ENCODE measurements at places on chromosomes 4 and X.

GRCh38 chrX:2784026-2784425, 32.2 kb downstream of the XG start:
- no peak for DNase-seq
- H3K27ac ChIP-seq, result no peak overlapping the region
- H3K4me3 ChIP-seq, result no peak overlapping the region

DNA sequence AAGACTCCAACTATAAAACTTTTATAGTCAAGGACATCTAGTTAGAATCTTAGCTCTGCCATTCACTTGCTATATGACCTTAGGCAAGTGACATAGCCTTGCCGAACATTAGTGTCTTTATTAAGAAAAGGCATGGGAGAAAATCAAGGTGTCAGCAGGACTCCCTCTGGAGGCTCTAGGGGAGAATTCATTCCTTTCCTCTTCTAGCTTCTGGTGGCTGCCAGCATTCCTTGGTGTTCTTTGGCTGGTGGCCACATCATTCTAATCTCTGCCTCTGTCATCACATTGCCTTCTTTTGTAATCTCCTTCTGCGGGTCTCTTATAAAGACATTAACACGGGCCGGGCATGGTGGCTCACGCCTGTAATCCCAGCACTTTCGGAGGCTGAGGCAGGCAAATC, 99.8 kb downstream of the PPP1R2C start:
- H3K4me1 ChIP-seq, result no peaks in the 10 kb centered on the region
- no peaks in the 10 kb centered on the region for H3K27me3 ChIP-seq
- H3K36me3 ChIP-seq, result no peaks in the 10 kb centered on the region
- DNase-seq, result no peak
- no peak overlapping the region for H3K4me3 ChIP-seq

- peaks cover 10% of the 10 kb centered on the region for H3K4me1 ChIP-seq
- no peak for DNase-seq
- H3K27ac ChIP-seq, result no peak overlapping the region
- no peaks in the 10 kb centered on the region for H3K36me3 ChIP-seq
- no peaks in the 10 kb centered on the region for H3K27me3 ChIP-seq
- no peak overlapping the region for H3K4me3 ChIP-seq
Measured at GRCh38 chr4:74624351-74625151, 169.8 kb downstream of the BTC start.

DNA sequence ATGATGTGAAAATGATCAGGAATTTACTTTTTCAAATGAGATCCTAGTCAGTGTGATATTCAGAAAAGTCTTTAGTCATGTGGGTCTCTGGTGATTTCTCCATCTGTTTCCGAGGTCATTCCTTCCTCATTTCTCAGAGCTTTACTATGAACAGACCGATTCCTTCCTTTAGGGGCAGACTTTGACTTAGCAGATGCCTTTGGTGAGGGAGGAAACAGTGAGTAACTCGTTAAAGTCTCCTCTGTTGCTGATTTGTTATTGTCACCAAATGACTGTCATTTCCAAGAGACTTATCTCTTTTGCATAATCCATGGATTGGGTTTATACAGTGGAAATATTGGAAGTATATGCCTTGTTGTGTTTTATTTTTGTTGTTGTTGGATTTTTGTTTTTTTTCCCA, 76.2 kb upstream of the CD99 start:
- no peak for DNase-seq
- H3K36me3 ChIP-seq, result peaks cover 57% of the 10 kb centered on the region
- peaks cover 28% of the 10 kb centered on the region for H3K4me1 ChIP-seq
- H3K27me3 ChIP-seq, result no peaks in the 10 kb centered on the region
- peak overlapping the region; percentile 64 for H3K4me3 ChIP-seq

DNA sequence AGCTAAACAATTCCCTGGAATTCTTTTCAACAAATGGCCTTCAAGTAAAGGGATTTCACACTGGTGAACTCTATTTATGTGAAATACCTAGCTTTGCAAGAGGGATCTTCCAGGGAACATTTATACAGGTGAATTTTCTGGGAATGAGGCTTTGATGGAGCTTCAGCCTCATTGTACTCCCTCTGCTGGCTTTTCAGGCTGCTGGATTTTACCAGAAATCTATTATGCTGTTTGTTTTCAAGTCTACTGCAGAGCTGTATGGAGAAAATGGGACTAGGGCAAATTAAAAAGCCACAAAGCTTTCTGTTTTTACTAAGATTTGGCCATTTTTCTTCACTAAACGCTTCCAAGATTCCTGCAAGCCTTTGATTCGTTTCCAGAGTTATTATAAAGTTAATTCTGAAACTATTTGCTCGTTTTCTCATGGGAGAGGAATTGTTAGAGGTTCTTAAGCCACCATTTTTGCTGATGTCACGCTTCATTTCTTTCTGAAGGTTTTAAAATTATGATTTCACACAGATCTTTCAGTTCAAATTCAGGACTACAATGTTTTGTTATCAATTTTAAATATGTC, 31.6 kb downstream of the KDM6A start:
- DNase-seq, result no peak
- peaks cover 29% of the 10 kb centered on the region for H3K4me1 ChIP-seq
- H3K4me3 ChIP-seq, result no peak overlapping the region
- peaks cover 17% of the 10 kb centered on the region for H3K36me3 ChIP-seq
- no peaks in the 10 kb centered on the region for H3K27me3 ChIP-seq

- no peak for DNase-seq
- H3K4me3 ChIP-seq, result no peak overlapping the region
- no peak overlapping the region for H3K27ac ChIP-seq
- no peaks in the 10 kb centered on the region for H3K36me3 ChIP-seq
- no peaks in the 10 kb centered on the region for H3K4me1 ChIP-seq
Measured at GRCh38 chr4:57044279-57044678, 65.6 kb downstream of the POLR2B start.

GRCh38 chrX:85988353-85988752, 59.0 kb downstream of the CHM start:
- DNase-seq, result no peak
- H3K4me1 ChIP-seq, result no peaks in the 10 kb centered on the region
- no peaks in the 10 kb centered on the region for H3K27me3 ChIP-seq
- H3K27ac ChIP-seq, result no peak overlapping the region
- H3K36me3 ChIP-seq, result peaks cover 7% of the 10 kb centered on the region

GRCh38 chr4:123256901-123257300, 139.7 kb upstream of the SPRY1 start:
- H3K4me1 ChIP-seq, result peaks cover 3% of the 10 kb centered on the region
- H3K27ac ChIP-seq, result no peak overlapping the region
- no peak overlapping the region for H3K4me3 ChIP-seq
- no peak for DNase-seq

GRCh38 chr4:163693211-163693610, 198.7 kb downstream of the TMA16 start:
- peaks cover 6% of the 10 kb centered on the region for H3K27me3 ChIP-seq
- H3K4me1 ChIP-seq, result no peaks in the 10 kb centered on the region
- H3K4me3 ChIP-seq, result no peak overlapping the region
- no peaks in the 10 kb centered on the region for H3K36me3 ChIP-seq

DNA sequence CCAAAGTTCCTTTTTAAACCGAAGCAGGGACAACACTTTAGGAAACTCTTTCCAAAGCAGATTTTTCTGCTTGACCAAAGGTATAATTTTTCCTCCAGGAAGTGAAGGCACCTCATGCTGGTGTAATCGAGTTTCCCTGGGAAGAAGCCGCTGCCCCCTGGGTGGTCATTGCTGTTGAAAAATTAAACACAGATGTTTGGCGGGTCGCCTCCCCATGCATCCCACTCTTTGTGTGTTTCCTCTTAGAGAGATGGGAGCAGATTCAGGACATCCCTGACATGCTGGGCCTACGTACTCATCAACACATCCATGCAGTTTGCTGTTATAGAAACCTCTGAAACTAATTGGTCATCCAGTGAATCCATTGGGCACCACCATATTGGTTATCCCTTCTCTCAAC, 179.2 kb upstream of the HCCS start:
- H3K4me1 ChIP-seq, result no peaks in the 10 kb centered on the region
- H3K27me3 ChIP-seq, result no peaks in the 10 kb centered on the region
- no peaks in the 10 kb centered on the region for H3K36me3 ChIP-seq
- H3K4me3 ChIP-seq, result no peak overlapping the region
- H3K27ac ChIP-seq, result no peak overlapping the region

- H3K4me1 ChIP-seq, result peaks cover 2% of the 10 kb centered on the region
- peaks cover 30% of the 10 kb centered on the region for H3K27me3 ChIP-seq
- H3K36me3 ChIP-seq, result peaks cover 1% of the 10 kb centered on the region
- no peak for DNase-seq
Measured at GRCh38 chr4:5895287-5895686, 2.4 kb upstream of the CRMP1 start.

- H3K27ac ChIP-seq, result peak overlapping the region; percentile 66
- H3K4me1 ChIP-seq, result peaks cover 43% of the 10 kb centered on the region
- peak overlapping the region; percentile 21 for H3K4me3 ChIP-seq
- H3K27me3 ChIP-seq, result no peaks in the 10 kb centered on the region
- H3K36me3 ChIP-seq, result peaks cover 22% of the 10 kb centered on the region
- DNase-seq, result no peak
Measured at GRCh38 chrX:19874391-19875049, 12.9 kb downstream of the SH3KBP1 start.

- H3K27me3 ChIP-seq, result peaks cover 3% of the 10 kb centered on the region
- no peaks in the 10 kb centered on the region for H3K36me3 ChIP-seq
- H3K27ac ChIP-seq, result no peak overlapping the region
Measured at GRCh38 chr4:104571341-104571740, 76.6 kb upstream of the CXXC4 start.

DNA sequence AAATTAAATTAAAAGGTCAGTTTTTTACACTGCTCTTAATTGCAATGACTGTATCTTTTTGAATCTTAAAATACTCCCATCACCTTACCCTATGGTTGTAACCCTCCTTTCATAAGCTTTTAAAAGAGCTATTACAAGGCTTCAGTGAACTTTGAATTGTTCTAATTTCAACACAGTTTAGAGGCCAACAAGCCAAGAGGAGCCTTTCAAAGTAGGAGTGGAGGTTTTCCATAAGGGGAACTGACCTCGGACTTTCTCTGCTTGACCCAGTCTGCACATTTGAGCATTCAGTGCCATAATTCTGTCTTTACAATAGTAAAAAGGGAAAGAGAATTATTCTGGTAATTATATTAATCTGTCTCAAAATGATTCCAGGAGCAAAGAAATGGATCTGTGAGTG, 98.9 kb downstream of the PARM1 start:
- no peaks in the 10 kb centered on the region for H3K36me3 ChIP-seq
- DNase-seq, result no peak
- H3K4me1 ChIP-seq, result no peaks in the 10 kb centered on the region
- H3K27me3 ChIP-seq, result no peaks in the 10 kb centered on the region

DNA sequence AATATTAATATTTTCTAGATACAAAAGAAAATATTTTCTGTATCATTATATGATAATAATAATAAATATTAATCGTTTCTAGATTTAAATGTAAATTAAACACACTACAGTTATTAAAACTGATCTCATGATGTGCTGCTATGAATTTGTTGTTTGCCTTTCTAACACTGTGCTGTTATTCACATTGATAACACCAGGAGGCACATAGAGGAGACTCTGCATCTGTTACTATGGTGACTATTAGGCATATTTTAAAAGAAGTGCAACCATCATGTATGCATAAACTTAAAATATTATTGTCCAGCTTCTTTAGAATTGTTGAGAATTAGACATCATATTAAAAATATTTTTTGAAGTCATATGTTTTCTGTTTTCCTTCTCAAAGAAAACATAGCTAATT, 11.8 kb upstream of the PDGFC start:
- no peaks in the 10 kb centered on the region for H3K4me1 ChIP-seq
- no peak overlapping the region for H3K4me3 ChIP-seq
- DNase-seq, result no peak
- H3K27me3 ChIP-seq, result no peaks in the 10 kb centered on the region
- H3K27ac ChIP-seq, result no peak overlapping the region

DNA sequence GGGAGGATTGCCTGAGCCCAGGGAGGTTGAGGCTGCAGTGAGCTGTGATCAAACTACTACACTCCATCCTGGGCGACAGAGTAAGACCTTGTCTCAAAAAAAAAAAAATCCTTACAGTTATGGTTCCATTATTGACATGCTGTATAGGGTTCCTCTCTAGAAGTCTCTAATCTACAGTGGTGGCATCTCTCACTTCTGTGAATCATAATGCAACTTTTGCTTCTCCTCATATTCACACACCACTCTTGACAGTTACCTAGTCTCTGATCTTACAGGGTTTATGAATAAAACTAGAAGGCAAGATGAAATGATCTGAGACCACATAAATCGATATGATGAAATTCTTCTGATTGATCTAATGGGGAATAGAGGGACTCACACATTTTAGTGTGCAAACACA, 40.6 kb downstream of the DOCK11 start:
- no peaks in the 10 kb centered on the region for H3K27me3 ChIP-seq
- H3K4me3 ChIP-seq, result peak overlapping the region; percentile 76
- H3K4me1 ChIP-seq, result peaks cover 34% of the 10 kb centered on the region
- DNase-seq, result no peak
- H3K36me3 ChIP-seq, result peaks cover 6% of the 10 kb centered on the region

DNA sequence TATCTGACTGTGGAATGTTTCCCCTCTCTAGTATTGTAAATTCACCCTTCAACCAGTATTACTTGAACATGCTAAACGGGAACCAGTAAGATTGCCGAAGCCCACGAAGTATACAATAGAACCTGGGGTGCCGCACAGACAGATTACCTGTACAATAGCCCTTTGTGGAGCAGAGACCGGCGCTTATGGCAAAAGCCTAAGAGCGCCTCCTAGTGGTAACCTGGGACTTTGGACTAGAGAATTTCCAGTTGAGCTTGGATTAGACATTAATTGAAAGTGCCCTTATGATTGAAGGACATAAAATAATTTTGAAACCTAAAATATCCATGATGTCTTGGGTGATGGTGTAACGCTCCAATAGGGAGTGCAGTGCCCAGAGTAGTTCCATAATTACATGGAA, 14.1 kb downstream of the ZNF157 start:
- peak; percentile 37 for DNase-seq
- H3K4me3 ChIP-seq, result no peak overlapping the region

DNA sequence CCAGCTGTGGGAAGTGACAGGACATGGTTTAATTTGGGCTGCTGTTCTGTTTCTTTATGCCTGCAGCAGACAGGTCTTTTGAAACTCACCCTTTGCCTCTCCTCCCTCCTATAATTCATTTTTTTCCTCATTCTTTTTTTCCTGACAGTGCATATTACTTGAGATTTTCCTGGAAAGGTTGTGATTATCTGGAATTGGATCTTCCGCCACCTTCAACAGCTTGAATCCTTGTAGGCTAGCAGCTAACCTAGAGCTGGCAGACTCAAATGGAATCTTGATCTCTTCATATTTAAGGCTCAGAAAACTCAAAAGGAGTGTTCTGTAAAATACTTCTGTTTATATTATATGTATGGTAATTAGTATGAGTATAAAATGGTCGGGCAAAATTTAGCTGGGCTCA, 49.3 kb upstream of the CLCN4 start:
- H3K27me3 ChIP-seq, result no peaks in the 10 kb centered on the region
- H3K4me3 ChIP-seq, result peak overlapping the region; percentile 65
- peaks cover 44% of the 10 kb centered on the region for H3K4me1 ChIP-seq

GRCh38 chr4:92599044-92599443, 295.3 kb downstream of the GRID2 start:
- H3K4me3 ChIP-seq, result no peak overlapping the region
- no peak for DNase-seq
- H3K36me3 ChIP-seq, result no peaks in the 10 kb centered on the region
- H3K27me3 ChIP-seq, result no peaks in the 10 kb centered on the region

- H3K27me3 ChIP-seq, result no peaks in the 10 kb centered on the region
- H3K4me1 ChIP-seq, result peaks cover 4% of the 10 kb centered on the region
- H3K36me3 ChIP-seq, result no peaks in the 10 kb centered on the region
- H3K4me3 ChIP-seq, result no peak overlapping the region
Measured at GRCh38 chr4:67765928-67766327, 11.7 kb upstream of the GNRHR start.

GRCh38 chrX:20312018-20312417, 45.3 kb upstream of the RPS6KA3 start:
- H3K4me1 ChIP-seq, result peaks cover 6% of the 10 kb centered on the region
- peaks cover 2% of the 10 kb centered on the region for H3K27me3 ChIP-seq
- no peak overlapping the region for H3K4me3 ChIP-seq
- peaks cover 2% of the 10 kb centered on the region for H3K36me3 ChIP-seq
- DNase-seq, result no peak

All from activated naive CD8-positive, alpha-beta T cell treated with anti-CD3 and anti-CD28 coated beads, Interleukin-2, amount 10 ng/mL, durations not matched to agents 7 days and 5 days (primary cell).